ENCODE measurements at places on chromosomes 2 and 18.

DNA sequence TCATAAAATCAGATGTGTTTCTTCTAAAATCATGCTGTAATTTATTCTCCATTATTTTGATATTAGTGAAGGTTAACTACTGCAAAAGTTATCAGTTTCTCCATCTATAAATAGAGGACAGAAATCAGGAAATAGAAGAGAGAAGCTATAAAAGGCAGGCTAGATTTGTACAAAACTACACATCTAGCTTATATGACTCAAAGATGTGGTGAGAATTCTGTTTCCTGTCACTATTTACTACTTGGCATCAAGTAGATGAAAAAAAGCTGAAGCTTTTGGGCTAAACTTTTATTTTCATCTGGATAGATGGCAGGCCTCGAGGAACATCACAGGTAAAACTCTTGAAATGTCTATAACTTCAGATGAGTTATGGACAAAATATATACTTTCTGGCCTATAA lies 49.8 kb upstream of the NAB1 start:
- ATAC-seq = no peak

GRCh38 chr2:27489118-27489497 lies 435 bp downstream of the IFT172 start:
- ATAC-seq = peak; percentile 3

GRCh38 chr2:156436497-156437085 lies 412 bp downstream of the GPD2 start:
- no peak for ATAC-seq

GRCh38 chr2:162084536-162084935 lies 10.5 kb upstream of the DPP4 start:
- no peak for ATAC-seq

DNA sequence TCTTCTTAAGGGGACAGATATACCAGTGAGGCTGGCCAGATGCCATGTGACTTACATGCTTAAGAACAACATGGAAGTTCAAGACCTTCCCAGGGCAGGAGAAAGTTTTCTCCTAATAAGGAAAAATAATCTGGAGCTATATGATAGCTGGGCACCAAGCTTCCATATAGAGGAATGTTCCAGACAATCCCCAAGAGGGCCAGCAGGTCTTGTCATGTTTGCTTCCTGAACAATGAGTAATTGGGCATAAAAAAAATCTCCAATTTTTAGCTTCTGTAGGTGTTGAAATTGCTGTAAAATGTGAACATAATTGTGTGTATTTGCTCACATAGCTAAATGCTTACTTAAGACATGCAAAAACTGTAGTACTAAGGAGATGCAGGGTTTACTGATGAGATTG lies 809.5 kb upstream of the PIK3C3 start:
- peak; percentile 51 for ATAC-seq

DNA sequence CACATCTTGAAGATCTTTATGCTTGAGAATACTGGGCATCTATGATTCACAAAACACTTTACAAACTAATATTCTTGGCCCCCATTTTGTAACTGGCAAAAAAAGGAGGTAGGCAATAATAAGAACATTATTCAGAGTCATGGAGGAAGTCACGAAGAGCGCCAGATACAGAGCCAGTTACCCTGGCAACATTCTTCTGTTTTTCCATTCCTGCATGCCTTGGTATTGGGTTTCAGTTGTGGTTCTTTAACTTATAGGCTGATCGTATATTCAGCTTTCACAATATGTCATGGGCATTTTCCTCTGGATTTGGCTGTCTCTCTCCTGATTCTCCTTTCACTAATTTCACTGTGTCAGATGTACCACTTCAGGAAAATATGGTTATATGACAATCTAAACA lies 234.7 kb downstream of the HRH4 start:
- ATAC-seq = no peak

GRCh38 chr2:20483194-20483895 lies 36.5 kb downstream of the RHOB start:
- ATAC-seq = peak; percentile 56

GRCh38 chr2:203361495-203361894 lies 33.3 kb downstream of the ABI2 start:
- ATAC-seq = no peak

GRCh38 chr2:55425431-55425831 lies 5.8 kb upstream of the CCDC88A start:
- ATAC-seq = peak; percentile 91

DNA sequence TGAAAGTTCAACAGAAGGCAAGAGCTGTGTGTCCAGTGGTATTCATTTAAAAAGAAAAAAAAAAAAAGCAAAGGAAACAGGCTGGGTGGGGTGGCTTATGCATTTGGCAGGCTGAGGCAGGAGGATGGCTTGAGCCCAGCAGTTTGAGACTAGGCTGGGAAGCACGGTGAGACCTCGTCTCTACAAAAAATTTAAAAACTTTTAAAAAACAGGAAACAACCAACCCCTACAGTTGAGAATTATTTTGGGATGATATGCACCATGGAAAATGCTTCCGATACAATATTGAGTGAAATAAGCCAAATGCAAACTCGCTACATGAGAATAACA lies 31.2 kb downstream of the PTPN18 start:
- ATAC-seq = no peak

DNA sequence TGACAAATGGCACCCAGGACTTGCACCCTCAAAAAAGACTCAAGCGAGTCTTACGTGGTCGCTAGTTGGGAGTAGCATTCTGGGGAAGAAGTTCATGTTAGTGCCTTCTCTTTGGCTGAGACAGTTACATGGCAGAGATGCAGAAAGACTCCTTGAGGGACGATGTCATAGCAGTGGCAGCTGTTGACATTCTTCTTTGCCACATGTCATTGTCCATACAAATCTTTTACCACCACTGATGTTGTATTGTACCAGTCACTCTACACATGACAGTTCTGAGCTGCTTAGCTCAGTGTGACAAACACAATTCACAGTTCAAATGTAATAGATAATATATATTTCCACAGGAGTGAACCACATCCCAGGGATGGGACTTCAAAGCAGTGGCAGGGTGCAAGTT lies 197.1 kb downstream of the TCF4 start:
- ATAC-seq = no peak
